A549 (cell line): ENCODE measurements at places on chromosomes 1 and 21. TPM values are rescaled to one million over a fixed set of nuclear protein-coding genes. Genes with fewer than 3 reads are reported as not detected.

DNA sequence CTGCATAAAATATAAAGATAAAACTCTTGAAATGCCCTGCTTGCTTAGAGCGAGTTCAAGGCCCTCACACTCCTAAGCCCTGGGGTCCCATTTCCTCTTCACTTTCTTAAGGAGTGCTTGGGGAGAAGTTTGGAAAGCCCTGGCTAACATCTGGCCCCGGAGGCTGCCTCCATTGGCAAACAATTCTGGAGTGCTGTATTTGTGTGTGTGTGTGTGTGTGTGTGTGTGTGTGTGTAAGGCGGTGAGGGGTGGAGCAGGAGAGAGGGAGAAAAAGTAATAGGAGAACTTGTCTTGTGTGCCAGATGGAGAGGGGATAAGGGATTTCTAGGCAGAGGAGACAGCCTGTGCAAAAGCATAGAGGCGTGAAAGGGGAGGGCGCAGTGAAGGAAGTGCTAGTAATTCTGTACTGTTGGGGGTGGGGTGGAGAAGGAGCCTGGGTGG, 578 bp upstream of the TRIM62 start:
- DNase-seq = no peak

DNA sequence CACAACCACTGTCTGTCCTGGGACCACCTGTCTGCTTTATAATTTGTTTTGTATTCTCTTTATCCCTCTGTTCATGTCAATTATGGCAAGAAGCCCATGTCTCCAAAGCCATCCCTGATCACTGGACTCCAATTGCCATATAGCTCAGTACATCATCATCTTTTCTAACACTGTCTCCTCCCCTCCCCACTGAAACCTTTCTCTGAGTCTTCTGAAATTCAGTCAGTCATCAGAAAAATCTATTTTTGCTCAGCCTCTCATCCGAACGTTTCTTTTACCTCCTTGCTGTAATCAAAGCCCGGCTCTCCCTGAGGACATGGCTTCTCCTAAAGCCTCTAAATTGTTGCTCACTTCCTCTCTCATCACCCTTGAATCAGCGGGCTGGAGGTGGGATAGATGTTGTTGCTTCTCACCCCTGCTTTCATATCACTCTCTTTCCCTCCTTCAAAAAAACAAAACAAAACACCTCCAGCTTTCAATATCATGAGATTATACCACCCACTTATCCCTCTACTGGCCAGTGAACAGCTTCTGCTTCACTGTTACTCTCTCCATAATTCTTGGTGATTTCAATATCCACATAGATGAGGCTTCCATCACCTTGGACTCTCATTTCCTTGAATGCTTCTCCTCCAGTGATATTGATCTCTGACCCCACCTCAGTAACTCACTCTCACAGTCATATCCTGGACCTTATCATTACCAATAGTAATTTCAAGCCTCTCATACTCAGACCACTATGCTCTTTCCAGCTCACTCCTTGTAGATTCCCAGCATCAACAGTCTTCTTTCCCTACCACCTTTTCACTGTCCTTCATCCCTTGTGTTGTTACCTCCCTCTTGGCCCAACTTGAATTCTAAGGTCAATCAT, 27.8 kb downstream of the RAB3B start:
- DNase-seq = no peak

- DNase-seq = no peak
These were observed 42.8 kb downstream of the ELK4 start for GRCh38 chr1:205589046-205589445.

GRCh38 chr1:41581216-41582003, 96.9 kb upstream of the EDN2 start:
- DNase-seq = no peak

- DNase-seq = no peak
These were observed 8.4 kb upstream of the SLC37A1 start for GRCh38 chr21:42505090-42505726.

GRCh38 chr1:248404024-248404423, 1.2 kb downstream of the OR2T1 start:
- peak; percentile 14 for DNase-seq

- DNase-seq = no peak
These were observed 65.2 kb downstream of the OLFML2B start for GRCh38 chr1:161958425-161958824.

The TTC4 gene
- polyA plus RNA-seq = 20.1 to 22.8 TPM (median 20.4 TPM) in 3 replicates

The NIPAL3 gene
- polyA plus RNA-seq = 4.5 to 5.2 TPM (median 5.1 TPM) in 3 replicates
